ENCODE measurements at places on chromosomes 3 and 15.

DNA sequence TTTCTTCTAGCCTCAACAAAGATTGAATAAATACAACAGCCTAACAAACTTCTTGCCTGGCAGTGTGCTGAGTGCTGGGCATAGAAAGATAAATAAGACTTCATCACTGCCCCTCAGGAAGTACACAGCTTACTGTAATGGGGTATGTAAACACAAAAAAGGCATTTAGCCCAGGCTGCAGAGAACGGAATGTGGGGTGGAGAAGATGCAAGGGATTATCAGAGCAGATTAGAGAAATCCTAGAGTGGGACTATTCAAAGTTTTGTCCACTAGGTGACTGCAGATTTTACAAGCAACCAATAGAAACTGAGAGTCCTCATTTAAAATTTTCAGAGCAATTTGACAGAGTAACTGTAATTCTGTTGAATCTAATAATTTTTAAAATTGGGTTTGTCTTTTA, 35.4 kb upstream of the TSC22D2 start:
- DNase-seq = peak; percentile 22

GRCh38 chr3:64444490-64445108, 219.3 kb upstream of the PRICKLE2 start:
- no peak for DNase-seq

- no peak for DNase-seq
These were observed 28.2 kb upstream of the XIRP1 start for GRCh38 chr3:39220407-39221140.

DNA sequence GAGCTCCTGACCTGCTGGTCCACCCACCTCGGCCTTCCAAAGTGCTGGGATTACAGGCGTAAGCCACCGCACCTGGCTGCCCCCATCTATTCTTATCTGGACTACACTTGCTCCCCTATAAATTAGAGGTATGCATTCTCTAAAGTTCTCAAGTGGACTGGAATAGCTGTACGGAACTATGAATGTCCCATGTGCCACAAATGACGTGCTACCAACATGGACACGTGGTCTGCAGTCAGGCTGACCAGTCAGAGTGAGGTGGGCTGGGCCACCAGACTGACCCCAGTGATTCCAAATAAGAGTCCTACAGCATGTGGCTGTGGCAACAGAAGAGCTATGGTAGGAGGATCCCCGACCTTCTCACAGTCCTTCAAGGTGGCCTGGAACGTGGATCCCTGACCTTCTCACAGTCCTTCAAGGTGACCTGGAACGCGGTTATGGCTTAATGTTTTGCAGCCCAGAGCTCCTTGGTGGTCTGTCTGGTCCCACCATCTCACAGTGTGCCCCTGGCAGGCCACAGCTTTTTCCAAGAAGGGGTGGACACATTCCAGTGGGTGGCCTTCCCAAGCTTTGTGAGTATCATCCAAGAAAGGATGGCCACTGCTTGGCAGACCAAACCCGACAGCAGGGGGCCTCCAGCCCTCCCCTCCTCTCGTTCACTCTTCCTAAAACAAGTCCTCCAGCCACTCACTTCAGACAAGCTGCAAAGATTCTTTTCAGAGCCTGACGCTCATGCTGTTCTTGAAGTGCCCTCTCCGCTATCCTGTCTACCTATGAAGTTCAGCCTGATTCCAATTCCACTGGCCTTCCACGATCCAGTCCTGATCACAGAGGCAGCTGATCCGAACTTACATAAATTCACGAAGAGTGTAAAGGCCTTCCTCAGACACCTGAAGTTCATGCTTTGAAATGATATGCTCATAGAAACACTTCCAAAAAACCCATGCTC, 4.4 kb downstream of the ADAMTS17 start:
- no peak for DNase-seq

GRCh38 chr15:49189631-49190030, 19.6 kb downstream of the GALK2 start:
- no peak for DNase-seq

GRCh38 chr15:58383876-58384275, 47.9 kb upstream of the LIPC start:
- DNase-seq = no peak

DNA sequence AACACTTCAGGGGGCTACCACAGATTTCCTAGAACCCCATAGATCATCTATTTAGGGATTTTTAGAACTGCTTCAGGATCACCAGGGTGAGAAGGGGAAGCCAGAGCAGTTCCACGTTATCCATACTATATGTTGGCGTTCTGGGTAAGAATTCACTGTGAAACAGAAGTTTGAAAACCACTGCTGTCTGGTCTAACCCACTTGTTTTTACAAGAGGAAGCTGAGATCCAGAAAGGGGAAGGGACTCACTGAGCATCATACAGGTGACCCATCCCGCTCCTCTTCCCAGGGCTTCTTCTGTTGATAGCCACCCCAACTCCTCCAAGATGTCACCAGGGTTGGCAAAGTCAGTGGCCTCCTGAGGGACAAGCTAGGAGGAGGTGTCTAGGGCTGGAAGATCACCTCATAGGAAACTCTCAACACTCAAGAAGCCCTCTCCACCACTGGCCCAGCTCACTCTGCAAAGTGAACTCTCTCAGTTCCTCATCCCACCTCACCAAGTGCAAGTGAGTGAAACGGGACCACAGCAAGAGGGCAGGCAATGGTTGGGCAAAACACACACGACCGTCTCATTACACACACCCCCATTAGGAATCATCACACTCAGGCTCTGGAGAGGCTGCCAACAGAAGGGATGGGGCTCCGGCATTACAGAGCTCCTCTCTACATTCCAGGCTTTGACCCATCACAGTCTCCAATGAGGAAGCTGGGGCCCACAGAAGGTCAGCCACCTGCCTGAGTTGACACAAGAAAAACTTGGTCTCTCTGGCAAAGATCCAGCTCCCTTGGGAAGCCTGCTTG, 1.8 kb downstream of the DAPK2 start:
- DNase-seq = no peak

- DNase-seq = no peak
These were observed 12.3 kb upstream of the CD200 start for GRCh38 chr3:112320691-112321090.

DNA sequence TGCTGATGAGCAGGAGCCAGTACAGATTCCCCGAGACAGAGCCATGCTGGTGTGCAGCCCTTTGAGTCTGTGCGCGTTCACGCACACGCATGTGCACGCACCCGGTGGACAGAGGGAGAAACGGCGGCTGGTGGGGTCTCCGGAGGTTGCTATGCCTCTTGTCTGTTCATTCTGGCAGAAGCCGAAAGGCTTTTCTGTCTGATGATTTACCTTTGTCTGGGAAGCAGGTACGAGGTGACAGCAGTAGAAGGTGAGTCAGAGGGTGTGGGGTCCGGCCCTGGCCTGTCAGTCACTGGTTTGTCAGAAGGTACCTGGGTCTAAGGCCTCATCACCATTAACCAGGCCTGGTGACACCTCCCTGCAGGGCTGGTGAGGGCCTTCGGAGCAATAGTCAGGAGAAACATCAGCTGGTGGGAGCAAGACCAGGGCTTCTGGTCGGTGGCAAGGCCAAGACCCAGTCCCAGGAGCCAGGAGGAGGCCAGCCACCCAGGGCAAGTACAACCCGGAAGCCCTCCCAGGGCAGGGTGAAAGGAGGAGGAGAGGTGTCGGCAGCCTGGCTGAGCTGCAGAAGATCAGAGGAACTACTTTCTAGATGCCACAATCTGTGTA, 7.5 kb downstream of the PCSK6 start:
- no peak for DNase-seq

GRCh38 chr15:93324186-93324975, 235.4 kb upstream of the RGMA start:
- no peak for DNase-seq

- DNase-seq = no peak
These were observed 5.5 kb downstream of the CCPG1 start for GRCh38 chr15:55402707-55403106.

- no peak for DNase-seq
These were observed 161.5 kb upstream of the KBTBD8 start for GRCh38 chr3:66836363-66837152.

DNA sequence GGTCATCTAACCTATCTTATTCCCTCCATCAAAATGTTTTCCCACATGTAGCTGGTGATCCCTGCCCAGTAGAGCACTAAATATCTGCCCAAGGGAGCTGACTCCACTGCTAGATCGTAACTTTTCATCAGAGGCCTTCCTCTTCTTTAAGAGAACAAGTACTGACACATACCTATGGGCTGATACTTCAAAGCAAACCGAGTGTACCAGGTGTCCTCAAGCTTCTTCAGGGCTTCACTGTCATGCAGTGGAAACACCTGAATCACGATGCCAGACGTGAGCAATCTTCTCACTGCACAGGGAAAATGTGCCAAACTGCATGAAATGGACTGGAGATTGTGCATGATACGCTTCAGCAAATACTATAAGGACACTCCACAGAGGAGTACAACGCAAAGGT, 41.6 kb downstream of the ANO10 start:
- DNase-seq = no peak

GRCh38 chr3:112302150-112302830, 8.3 kb upstream of the SLC9C1 start:
- no peak for DNase-seq

- DNase-seq = no peak
These were observed 17.8 kb upstream of the P2RY12 start for GRCh38 chr3:151402349-151402748.

- DNase-seq = no peak
These were observed 18.6 kb downstream of the SAMD7 start for GRCh38 chr3:169929830-169930519.

GRCh38 chr3:189369636-189370035, 197.9 kb downstream of the TPRG1 start:
- DNase-seq = no peak

GRCh38 chr3:26799679-26800317, 177.2 kb downstream of the LRRC3B start:
- DNase-seq = no peak

GRCh38 chr3:65633018-65633638, 405.6 kb downstream of the MAGI1 start:
- DNase-seq = peak; percentile 46

GRCh38 chr3:81164806-81165205, 596.6 kb downstream of the GBE1 start:
- no peak for DNase-seq

GRCh38 chr3:71260782-71261181, 322.7 kb downstream of the FOXP1 start:
- no peak for DNase-seq

DNA sequence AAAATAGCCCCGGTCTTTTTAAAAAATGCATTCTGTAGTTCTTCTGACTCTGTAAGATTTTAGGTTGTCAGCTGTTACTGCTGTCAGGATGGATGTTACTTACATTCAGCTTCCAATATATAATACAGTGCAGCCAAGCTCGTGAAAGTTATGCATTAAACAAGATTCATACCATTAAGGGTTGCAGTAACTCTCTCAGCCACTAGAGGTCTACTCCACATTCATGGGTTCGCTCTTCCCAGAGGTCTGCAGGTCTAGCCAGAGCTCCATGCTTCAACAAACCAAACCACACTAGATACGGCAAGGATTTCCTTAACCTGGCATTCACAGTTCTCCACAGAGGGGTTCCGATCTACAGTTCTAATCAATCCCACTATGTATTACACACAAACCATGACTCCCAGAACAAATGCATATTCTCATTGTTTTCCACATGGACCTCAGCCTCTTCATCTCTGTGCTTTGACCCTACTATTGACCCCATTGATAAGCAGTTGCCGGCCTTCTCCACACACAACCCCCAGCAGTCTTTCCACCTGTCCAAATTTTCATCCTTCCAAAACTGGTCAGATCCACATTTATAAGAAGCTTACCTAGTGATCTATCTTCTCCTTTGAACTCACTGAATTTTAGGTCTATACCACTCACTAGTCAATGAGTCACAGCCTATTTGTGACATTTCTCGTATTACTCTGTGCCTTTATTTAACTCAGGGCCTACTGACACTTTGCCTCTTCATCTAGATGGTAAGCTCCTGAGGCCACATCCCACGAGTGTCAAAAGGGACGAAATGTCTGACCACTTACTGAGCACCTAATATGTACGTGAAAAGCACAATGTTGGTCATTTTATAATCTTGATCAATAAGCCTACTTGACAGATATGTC, 33.7 kb downstream of the RORA start:
- DNase-seq = peak; percentile 45

- DNase-seq = no peak
These were observed 1280.9 kb downstream of the NSUN3 start for GRCh38 chr3:95343767-95344166.

GRCh38 chr3:100540791-100541334, 48.4 kb downstream of the TMEM45A start:
- no peak for DNase-seq

DNA sequence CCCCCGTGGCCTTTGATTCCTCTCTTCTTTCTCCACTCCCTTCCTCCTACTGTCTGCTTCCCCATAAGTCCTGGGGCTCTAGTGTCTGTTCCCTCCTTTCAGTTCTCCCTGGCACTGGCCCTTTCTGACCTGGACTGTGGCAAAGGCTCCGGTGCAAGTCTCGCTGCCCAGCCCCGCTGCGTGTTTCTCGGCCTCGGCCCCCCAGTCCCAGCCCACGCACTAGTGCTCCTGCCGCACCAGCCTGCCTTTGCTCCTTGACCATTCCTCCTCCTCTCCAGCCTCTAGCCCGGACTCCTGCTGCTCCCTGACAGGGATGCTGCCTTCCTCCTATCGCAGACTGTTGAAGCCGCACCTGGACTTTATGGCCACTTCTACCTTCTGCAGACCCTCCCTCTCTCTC, 2.1 kb downstream of the TM6SF1 start:
- no peak for DNase-seq
